HuH-7 (cell line): ENCODE measurements at places on chromosomes 6 and 20.
A peak's percentile ranks its signal among the peaks of the same experiment; 100 is the strongest.

DNA sequence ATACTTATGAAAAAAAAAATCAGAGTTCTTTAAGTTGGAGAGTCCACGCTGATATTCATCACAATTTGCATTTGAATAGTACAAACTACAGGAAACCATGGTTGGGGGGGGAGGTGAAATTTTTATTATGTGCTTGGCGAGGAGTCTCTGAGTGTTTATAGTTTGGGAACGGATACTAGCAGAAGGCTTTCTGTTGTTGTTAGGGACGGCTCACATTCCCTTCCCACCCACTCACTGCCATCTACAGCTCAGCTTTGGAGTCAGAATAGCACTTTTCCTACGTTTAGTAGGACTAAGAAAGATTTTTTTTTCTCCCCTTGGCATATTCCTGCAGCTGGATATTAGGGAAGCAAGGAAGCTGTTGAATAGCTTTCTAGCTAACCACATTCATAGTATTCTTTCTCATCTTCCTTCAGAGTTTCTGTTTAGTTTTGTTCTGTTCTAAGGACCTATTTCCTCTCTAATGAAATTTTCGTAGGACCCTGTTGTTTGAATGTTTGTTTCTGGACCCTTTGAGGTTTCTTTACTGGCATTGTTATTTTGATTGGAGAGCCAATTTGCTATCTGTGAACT lies 235.1 kb upstream of the ZNF217 start:
- DNase-seq: no peak

GRCh38 chr6:143271024-143271423 lies 179.5 kb downstream of the ADAT2 start:
- no peak for DNase-seq

- no peak for DNase-seq
Observed at GRCh38 chr6:95352064-95352795, 225.1 kb upstream of the MANEA start.

DNA sequence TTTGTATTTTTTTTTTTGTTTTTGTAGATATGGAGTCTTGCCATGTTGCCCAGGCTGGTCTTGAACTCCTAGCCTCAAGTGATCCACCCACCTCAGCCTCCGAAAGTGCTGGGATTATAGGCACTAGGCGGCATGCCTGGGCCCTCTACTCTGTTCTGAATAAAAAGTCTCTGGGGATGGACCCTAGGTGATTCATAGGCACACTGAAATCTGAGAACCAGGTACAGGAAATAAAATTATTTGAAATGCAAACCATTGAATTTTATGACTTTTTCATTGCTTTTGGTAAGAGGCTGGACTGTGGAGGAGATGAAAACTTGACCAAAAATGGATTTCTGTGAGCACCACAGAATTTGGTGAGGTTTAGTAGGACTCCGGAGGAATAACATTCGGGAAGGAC lies 117.5 kb downstream of the PRIM2 start:
- no peak for DNase-seq

DNA sequence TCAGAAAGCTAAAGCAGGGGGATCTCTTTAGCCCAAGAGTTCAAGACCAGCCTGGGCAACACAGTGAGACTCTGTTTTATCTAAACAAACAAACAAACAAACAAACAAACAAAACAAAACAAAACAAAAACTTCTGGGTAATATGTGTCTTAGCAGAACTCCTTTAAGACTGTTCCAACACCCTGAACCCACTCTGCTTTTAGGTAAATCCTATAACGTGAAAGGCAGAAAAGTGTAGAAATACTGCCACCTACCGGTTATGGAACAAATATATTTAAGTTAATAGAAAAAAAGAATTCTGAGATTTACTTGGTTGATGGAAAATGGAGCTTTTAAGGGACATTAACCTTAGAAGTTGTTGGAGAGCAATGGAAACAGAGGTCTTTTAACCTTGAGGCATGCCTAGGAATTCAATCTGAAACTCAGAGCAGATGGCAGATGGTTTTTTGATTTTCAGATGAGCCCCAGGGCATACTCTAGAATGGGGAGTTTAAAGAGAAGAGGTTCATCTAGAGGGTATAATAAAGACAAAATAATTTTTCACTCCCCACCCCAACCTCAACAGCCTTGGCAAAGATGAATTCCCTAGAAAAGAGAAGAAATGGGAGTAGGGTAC lies 38.5 kb downstream of the SOD2 start:
- peak; percentile 57 for DNase-seq
